AG04450 (cell line): ENCODE measurements at places on chromosomes 1 and 21. TPM values are rescaled to one million over a fixed set of nuclear protein-coding genes. Genes with fewer than 3 reads are reported as not detected.

Gene VHLL
- not detected in 2 replicates for polyA plus RNA-seq

DNA sequence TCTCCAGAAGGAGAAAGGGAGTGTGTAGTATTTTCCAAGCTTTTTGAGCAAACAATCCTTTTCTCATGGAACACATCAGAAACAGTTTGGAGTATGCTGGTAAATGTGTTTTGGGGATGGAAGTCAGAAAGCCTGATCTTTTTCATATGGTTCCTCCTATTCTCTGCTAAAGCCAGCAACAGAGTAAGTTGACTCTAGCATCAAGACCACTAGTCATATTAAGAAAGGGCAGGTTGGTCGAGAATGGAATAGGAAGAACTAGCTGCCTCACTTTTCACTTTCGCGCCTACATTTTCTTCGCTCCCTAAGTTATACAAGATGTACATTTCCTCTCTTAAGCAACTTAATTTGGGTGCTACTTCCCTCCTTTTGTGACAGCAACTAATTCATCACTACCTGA is 24.0 kb downstream of the PPT1 start:
- DNase-seq, result no peak

- DNase-seq, result no peak
Observed at GRCh38 chr1:80779275-80779674, 1021.5 kb upstream of the ADGRL2 start.

- no peak for DNase-seq
Observed at GRCh38 chr1:36871146-36871971, 163.0 kb downstream of the GRIK3 start.

Gene RAD54L
- 1.8 and 1.9 TPM in 2 replicates for polyA plus RNA-seq

DNA sequence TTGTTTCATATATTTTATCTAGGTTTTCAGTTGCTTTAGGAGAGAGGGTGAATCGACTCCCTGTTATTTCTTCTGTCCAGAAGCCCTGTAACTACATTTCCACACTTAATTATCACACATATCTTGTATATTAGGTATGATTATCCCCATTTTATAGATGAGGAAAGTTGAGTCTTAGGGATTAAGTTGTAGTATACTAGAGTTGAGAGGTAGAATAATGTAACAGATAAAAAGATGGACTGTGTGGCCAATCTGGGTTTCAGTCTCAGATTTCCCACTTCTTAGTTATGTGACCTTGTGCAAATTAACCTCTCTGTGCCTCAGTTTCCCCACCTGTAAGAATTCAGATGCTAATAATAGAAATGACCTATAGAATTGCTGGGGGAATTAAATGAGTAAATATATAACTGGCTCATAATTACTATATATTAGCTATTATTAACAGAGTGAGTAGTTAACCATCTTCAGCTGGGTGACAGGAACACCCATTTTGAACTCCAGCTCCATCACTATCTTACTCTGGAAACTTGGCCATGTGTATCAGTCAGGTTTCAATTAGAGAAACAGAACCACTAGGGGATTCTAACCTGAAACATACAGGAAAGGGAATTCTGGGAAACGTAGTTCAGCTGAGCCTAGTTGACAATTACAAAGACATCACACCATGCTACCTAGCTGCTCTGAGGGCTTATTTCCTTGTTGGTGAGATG is 20.4 kb upstream of the FOXO6 start:
- DNase-seq, result no peak
